Germinal center (tissue), 1 donor: ENCODE measurements at places on chromosomes 3 and 15.

- no peak for DNase-seq
Observed at GRCh38 chr3:129417326-129417725, 11.1 kb downstream of the EFCAB12 start.

GRCh38 chr3:48426944-48427629, 2.8 kb downstream of the PLXNB1 start:
- no peak for DNase-seq

GRCh38 chr3:134339913-134340312, 34.3 kb downstream of the AMOTL2 start:
- no peak for DNase-seq

DNA sequence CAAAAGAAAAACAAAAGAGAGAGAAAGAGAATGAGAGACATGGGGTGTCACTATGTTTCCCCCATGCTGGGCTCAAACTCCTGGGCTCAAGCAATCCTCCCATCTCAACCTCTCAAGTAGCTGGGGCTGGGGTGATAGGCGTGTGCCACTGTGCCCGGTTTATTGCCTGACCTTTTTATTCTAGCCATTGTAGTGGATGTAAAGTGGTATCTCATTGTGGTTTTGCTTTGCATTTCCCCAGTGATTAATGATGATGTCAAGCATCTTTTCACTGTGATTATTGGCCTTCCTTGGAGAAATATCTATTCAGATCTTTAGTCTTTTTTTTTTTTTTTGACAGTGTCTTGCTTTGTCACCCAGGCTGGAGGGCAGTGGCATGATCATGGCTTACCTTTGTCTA, 37.7 kb upstream of the GK5 start:
- DNase-seq, result no peak

- DNase-seq, result no peak
Observed at GRCh38 chr15:29241207-29241606, 28.4 kb downstream of the NSMCE3 start.

- no peak for DNase-seq
Observed at GRCh38 chr3:182330646-182331045, 462.7 kb upstream of the ATP11B start.

GRCh38 chr3:153552887-153553604, 391.0 kb downstream of the RAP2B start:
- DNase-seq, result no peak

GRCh38 chr3:172511783-172512762, 11.2 kb downstream of the TNFSF10 start:
- DNase-seq, result peak; percentile 22

DNA sequence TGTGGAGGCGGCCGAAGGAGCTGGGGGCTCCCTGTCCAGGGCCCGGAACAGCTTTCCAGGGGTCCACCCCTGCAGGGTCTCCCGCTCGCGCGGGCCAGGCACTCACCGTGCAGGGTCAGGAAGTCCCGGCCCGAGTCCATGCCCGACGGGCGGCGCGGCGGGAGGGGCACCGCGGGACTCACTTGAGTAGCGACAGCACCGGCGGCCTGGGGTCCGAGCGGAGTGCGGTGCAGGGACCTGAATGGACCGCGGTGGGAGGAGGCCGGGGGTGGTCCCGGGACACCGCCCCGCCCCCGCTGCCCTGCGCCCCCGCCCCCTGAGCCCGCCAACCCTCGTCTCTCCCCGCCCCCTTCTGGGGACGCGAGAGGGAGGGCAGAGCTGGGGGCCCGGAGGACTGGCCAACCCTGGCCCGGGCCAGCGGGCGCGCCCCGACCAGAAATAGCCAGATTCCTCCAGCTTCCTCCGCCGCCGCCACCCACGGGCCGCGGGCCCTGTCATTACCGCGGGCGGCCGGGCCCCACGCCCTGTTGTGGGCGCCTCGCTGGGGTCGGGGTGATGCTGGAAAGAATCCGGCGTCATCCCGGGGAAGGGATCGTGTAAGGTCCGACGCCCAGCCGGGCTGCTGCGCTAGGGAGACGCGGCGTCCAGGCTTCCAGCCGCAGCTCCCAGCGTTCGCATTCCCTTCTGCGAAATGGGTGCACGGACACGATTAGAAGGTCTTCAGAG, at the start of gene PLCD1:
Gene PLCD1 (minus strand): TSS at position 243 of the 726 bp plus-strand sequence. CDS start 103 bp downstream, at position 140.
- peak; percentile 44 for DNase-seq

GRCh38 chr3:98563661-98564281, 29.6 kb downstream of the CPOX start:
- DNase-seq, result no peak

DNA sequence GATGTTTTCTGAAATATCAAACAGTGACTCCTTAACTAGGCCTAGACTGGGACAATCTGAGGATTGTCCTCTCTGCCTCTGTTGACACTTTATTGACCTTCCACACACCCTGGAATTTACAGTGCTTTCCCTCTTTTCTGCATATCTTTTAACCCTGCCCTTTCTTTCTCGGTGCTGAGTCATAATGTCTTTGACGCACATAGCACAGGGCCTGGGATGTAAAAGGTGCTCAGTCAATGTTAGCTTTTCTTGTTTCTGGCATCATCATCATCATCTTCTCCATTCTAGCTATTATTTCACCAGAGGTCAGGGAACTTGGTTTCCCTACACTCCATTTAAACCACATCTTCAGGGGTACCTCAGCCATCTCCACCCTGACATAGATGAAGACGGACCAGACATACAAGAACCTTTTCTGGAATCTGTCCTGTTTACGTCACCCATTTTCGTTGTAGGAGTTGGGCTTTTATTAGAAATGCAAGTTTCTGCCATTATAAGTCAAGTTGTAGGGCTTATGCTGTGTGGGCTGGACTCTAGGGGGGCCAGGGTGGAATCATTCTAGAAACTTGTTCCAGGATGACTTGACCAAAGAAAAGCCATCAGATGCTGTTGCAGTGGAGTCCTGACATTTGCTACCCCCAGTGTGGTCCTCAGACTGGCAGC, 46.6 kb downstream of the ZBTB38 start:
- DNase-seq, result no peak

GRCh38 chr3:20846066-20846465, 660.1 kb upstream of the SGO1 start:
- DNase-seq, result no peak

- no peak for DNase-seq
Observed at GRCh38 chr3:66431494-66431893, 69.3 kb downstream of the LRIG1 start.

GRCh38 chr15:96298217-96298616, 32.3 kb upstream of the NR2F2 start:
- no peak for DNase-seq

DNA sequence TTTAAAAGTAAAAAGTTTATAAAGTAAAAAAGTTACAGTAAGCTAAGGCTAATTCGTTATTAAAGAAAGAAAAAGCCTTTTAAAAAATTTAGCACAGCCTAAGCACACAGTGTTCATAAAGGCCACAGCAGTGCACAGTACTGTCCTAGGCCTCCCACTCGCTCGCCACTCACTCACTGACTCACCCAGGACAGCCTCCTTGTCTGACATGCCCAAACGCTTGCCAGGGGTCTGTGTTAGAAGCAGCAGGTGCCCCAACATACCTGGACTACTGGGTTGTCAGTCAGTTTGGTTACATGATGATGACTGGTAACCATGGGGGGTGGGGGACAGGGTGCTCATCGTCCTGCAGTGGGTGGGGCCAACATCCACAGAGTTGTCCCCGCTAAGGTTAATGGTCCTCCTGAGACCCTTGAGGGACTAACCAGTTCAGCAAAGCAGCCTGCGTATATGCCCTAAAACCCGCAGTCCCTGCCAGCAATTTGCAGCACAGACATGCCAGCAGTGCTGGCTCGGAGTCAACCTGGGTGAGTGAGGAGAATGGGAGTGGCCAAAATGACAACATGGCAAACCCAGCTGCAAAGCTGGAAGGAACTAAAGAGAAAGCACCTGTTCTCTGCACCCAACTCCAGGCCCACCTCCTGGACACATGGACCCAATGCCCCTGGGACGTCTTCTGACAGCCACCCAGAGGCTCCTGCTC, 49.2 kb downstream of the CYFIP1 start:
- DNase-seq, result no peak

DNA sequence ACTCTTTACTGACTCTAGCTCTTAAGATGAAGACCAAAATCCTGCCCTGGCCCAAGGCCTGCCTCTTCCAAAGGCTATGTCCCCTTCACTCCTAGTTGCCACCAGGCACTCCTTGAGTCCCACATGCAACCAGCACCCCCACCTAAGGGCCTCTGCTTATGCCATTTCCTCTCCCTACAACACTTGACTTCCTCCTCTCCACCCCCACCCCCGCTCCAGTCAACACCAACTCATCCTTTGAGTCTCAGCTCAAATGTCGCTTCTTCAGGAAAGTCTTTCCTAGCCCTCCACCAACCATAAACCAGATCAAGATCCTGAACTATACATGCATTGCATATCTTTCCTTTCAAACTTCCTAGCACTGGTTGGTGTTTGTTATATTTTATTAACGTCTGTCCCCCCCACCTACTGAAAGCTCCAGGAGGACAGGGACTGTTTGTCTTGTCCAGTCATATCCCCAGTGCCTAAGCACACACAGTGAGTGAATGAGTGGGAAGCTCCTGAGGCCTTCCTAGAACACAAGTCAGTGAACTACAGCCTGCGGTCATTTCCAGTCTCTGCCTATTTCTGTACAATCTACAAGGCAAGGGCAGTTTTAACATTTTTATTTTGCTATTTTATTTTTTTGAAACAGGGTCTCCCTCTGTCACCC, 7.3 kb downstream of the TBC1D2B start:
- no peak for DNase-seq

DNA sequence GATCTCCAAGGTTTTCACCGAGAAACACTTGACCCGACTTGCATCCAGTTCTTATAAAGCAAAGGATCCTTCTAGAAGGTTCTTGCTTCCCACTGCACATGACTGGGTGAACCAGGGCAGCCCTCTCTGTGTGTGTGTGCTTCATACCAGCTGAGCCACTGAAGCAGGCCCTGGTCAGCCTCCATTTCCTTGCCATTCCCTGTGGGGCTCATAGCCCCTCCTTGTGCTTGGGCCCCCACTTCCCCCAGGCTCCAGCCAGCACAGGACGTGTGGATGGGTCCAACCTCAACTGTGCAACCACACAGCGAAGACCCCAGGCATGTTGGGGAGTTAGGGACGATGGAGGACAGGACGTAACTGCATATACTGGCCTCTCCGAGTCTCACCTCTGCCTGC, 15.5 kb downstream of the KLF15 start:
- no peak for DNase-seq
